ENCODE measurements at places on chromosomes 6 and 20.

GRCh38 chr20:48607544-48607865 lies 220.3 kb downstream of the PREX1 start:
- DNase-seq: no peak

GRCh38 chr6:20606831-20607230 lies 72.6 kb downstream of the CDKAL1 start:
- no peak for DNase-seq

DNA sequence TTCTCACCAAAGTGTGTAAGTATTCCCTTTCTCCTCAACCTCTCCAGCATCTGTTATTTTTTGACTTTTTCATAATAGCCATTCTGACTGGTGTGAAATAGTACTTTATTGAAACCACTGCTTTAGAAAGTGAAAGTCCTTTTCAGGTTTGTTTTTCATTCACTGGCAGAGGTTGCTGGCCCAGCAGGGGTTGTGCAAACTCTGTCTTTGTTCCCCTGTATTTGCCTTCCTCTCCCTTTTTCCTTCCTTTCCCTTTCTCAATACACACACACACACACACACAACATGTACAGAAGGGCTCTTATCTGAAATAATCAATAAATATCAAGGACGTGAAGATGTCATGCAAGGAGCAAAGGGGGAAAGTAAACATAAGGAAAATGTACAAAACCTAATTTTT lies 99.8 kb downstream of the LY86 start:
- DNase-seq: no peak

GRCh38 chr6:43699564-43700186 lies 12.1 kb upstream of the MRPS18A start:
- DNase-seq: no peak

DNA sequence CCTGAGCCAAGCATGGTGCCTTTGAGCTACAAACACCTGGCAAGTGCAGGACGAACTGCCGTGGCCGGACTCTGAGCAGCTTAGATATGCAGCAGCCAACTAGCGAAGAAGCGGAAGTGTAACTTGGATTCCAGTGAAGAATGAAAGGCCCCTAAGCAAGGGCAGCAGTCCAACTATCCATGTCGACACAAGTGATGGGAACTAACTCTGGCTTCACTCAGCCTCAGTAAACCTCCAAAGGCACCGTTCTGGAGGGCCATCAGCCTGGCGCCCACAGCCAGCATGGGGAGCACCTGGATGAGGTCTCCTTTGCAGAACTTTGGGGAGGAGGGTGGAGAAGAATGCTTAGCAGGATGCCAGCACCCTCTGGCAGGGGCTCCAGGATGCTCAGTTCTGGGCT lies 78.4 kb upstream of the MLN start:
- no peak for DNase-seq

GRCh38 chr6:150898399-150899170 lies 33.1 kb downstream of the MTHFD1L start:
- DNase-seq: no peak
